ENCODE measurements at places on chromosomes 1 and 21. TPM values are rescaled to one million over a fixed set of nuclear protein-coding genes. Genes with fewer than 3 reads are reported as not detected.

Gene LRRC8C
- polyA plus RNA-seq, result 0.93 TPM

Gene RAD54L
- polyA plus RNA-seq, result 42.4 TPM

Gene BRINP3
- 0.09 TPM for polyA plus RNA-seq

Gene LRRC71
- polyA plus RNA-seq, result 0.16 TPM

Gene SPSB1
- polyA plus RNA-seq, result 8.2 TPM

Gene C1orf116
- polyA plus RNA-seq, result 1.7 TPM

Gene BNIPL
- polyA plus RNA-seq, result 3.3 TPM

Gene NR5A2
- 1.7 TPM for polyA plus RNA-seq

Gene GBP6
- not detected for polyA plus RNA-seq

Gene RCSD1
- polyA plus RNA-seq, result 0.47 TPM

Gene NEGR1
- polyA plus RNA-seq, result 0.31 TPM

Gene LPAR3
- polyA plus RNA-seq, result 17.1 TPM

Gene KMO
- not detected for polyA plus RNA-seq

Gene OR2T2
- polyA plus RNA-seq, result not detected

Gene S100PBP
- polyA plus RNA-seq, result 43.8 TPM

Gene FYB2
- 0.08 TPM for polyA plus RNA-seq

Gene SMCP
- not detected for polyA plus RNA-seq

Gene SYDE2
- polyA plus RNA-seq, result 1.6 TPM

Gene DNAI4
- 0.32 TPM for polyA plus RNA-seq

Gene RORC
- 0.52 TPM for polyA plus RNA-seq

Gene HFM1
- 0.23 TPM for polyA plus RNA-seq

Gene PIK3R3
- 3.2 TPM for polyA plus RNA-seq

Gene CRP
- polyA plus RNA-seq, result not detected

Gene ADGRL4
- 0.97 TPM for polyA plus RNA-seq

Gene PHC2
- 14.2 TPM for polyA plus RNA-seq

Gene GIPC2
- polyA plus RNA-seq, result 0.29 TPM

Gene OR2AK2
- not detected for polyA plus RNA-seq

Gene CGN
- polyA plus RNA-seq, result 20.4 TPM

Gene DIO1
- 0.39 TPM for polyA plus RNA-seq

Gene AKIRIN1
- polyA plus RNA-seq, result 117 TPM

Gene LRRN2
- polyA plus RNA-seq, result 1.8 TPM

Measured in H1 (cell line).